ENCODE measurements at places on chromosomes 2 and 18.
A peak's percentile ranks its signal among the peaks of the same experiment; 100 is the strongest.

DNA sequence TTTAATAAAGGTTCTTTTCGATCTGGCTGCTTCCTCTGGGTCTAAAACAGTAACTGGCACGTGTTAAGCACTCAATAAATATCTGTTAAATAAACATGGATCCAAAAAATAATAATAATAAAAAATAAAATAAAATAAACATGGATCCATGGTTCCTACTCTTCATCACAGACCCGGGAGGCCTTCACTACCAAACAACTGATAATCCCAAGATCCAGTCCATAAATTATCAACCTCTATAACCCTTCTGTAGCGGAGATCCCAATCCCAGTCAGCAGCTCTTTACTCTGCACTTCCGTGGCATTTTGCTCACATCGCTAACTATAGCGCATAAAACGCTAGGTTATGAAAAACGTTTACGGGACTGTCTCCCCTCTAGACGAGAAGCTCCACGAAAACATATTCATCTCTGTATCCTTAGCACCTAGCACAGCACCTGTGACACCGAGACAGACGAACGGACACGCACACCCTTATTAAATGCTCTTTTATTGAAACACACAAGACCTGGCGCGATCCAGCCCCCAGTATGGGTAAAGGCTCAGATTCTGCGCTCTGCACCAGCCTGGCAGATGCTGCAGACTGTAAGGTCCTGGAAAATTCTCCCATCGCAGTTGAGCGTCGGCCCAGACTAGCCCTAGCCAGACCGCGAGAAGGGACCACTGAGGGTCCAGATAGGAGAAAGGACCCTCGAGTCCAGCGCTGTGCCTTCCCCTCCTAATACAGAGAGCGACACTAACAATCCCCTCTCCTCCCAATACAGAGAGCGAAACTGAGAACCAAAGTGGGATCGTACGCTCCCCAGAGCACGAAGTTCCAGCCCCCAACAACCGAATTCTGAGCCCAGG, 770 bp downstream of the NBAS start:
- no peak for DNase-seq
- peak overlapping the region; percentile 87 for H3K27ac ChIP-seq
- peaks cover 2% of the 10 kb centered on the region for H3K4me1 ChIP-seq
- H3K36me3 ChIP-seq: peaks cover 3% of the 10 kb centered on the region

GRCh38 chr2:23753291-23754010, 173.5 kb downstream of the ATAD2B start:
- no peak for DNase-seq
- H3K27me3 ChIP-seq: no peaks in the 10 kb centered on the region
- H3K4me3 ChIP-seq: no peak overlapping the region
- H3K27ac ChIP-seq: no peak overlapping the region
- no peaks in the 10 kb centered on the region for H3K36me3 ChIP-seq

- no peaks in the 10 kb centered on the region for H3K27me3 ChIP-seq
- no peak overlapping the region for H3K4me3 ChIP-seq
- no peaks in the 10 kb centered on the region for H3K4me1 ChIP-seq
- DNase-seq: no peak
- H3K36me3 ChIP-seq: no peaks in the 10 kb centered on the region
These were observed 56.0 kb downstream of the SERPINB7 start for GRCh38 chr18:63831080-63831788.

DNA sequence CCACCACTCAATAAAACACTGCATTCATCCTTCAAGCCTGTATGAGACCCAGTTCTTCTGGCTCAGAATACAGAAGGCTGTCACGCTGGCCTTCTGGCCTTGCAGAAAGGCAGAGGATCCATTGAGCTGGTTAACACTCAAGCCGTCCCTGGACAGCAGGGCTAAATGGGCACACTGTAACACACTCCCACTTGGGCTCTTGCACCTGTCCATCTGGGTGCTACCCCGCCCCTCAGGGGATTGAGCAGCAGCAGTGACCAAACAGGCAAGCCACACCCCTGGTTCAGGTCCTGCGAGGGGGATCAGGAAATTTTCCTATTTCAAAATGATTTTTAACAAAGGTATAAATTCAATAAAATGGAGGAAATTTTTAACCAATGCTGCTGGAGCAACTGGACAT, 936.0 kb downstream of the CNTNAP5 start:
- no peaks in the 10 kb centered on the region for H3K4me1 ChIP-seq
- H3K27me3 ChIP-seq: no peaks in the 10 kb centered on the region
- no peak for DNase-seq
- H3K27ac ChIP-seq: no peak overlapping the region
- H3K4me3 ChIP-seq: no peak overlapping the region

GRCh38 chr2:220332886-220333285, 705.5 kb downstream of the SLC4A3 start:
- H3K4me3 ChIP-seq: no peak overlapping the region
- H3K4me1 ChIP-seq: no peaks in the 10 kb centered on the region
- H3K36me3 ChIP-seq: no peaks in the 10 kb centered on the region
- no peak overlapping the region for H3K27ac ChIP-seq

GRCh38 chr2:108620656-108621055, 86.4 kb downstream of the LIMS1 start:
- H3K4me1 ChIP-seq: peaks cover 13% of the 10 kb centered on the region
- no peaks in the 10 kb centered on the region for H3K27me3 ChIP-seq

DNA sequence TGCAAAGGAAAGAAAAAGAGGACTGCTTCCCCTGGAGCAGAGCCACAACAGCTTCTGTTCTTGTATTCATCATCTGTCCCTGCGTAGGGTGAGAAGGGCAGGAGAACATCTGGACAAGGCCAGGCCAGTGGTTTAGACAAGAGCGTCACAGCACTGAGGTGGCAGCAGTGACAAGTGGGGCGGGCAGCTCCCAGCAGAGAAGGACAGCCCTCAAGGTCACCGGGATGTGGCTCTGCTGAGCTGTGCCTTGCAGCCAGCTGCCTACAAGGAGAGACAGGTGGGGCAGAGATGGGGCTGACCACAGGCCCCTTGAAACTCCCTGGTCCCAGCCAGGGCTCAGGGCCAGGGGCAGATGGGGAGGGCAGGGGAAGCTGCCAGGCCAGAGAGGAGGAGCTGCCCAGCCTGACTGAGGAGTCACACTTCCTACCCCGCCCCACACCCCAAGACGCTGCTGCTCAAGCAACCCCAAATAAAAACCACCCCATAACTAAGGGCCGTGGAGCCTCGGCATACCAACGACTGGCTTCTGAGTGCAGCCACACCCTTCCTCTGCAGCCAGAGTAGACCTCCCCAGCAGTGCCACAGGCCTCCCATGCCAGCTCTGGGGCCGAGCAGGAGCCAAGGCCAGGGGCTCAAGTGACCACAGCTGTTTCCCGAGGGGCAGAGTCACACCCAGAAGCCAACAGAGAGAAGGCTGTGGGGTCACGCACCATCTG, 5.4 kb downstream of the RAB11FIP5 start:
- H3K36me3 ChIP-seq: peaks cover 6% of the 10 kb centered on the region
- H3K27ac ChIP-seq: no peak overlapping the region
- no peak overlapping the region for H3K4me3 ChIP-seq
- peaks cover 32% of the 10 kb centered on the region for H3K4me1 ChIP-seq
- no peaks in the 10 kb centered on the region for H3K27me3 ChIP-seq

GRCh38 chr2:15665067-15665942, 73.6 kb downstream of the DDX1 start:
- H3K27ac ChIP-seq: no peak overlapping the region
- H3K4me1 ChIP-seq: peaks cover 13% of the 10 kb centered on the region
- no peak overlapping the region for H3K4me3 ChIP-seq
- H3K27me3 ChIP-seq: no peaks in the 10 kb centered on the region
- H3K36me3 ChIP-seq: no peaks in the 10 kb centered on the region

DNA sequence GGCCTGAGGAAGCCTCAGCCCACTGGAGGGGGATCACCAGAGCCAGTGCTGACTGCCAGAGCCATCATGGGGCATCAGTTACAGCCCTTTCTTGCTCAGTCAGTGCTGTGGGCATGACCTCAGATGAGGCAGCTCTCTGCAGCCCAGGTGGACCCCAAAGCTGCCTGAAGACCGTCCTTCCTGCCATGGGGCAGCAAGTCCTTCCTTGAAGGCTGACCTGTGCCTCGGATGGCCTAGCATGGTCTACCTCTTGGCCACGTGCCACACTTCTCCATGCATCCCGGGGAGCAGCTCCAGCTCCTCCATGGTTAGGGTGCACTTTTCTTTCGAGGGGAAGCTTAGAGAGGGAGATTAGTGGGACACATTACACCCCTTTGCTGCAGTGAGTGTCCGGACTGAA, 233.4 kb downstream of the VAPA start:
- H3K4me3 ChIP-seq: no peak overlapping the region
- H3K27ac ChIP-seq: no peak overlapping the region
- H3K27me3 ChIP-seq: no peaks in the 10 kb centered on the region
- H3K36me3 ChIP-seq: no peaks in the 10 kb centered on the region

DNA sequence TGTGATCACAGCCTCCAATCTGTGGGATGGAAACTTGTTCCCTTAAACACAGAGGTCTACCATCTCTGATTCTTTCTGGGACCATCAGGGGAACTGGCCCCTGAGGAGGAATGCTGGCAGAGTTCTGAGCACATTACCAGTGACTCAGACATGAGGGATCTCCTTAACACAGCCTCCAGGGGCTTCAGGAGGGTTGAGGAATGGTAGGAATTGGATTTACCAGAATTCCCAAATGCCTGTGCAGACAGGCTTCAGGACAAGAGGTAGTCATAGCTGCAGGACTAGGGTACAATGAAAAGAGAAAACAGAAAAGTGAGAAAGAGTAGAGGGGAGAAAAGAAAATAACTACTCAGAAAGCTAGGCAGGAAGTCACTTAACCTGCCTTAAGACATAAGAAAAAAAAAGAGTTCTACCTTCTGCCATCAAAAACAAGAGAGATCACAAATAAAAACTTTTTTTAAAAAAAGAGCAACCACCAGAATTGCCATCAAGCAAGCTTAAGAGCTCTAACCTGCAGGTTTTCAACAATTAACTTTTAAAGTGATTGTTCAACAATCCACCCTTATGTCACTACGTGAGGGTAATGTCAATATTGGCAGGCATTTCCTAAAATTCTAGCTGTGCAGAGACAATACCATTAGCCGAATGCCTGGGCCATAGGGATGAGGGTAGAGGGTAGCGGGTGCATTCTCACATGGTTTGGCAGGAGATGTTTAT, 524.4 kb downstream of the BCL11A start:
- no peaks in the 10 kb centered on the region for H3K36me3 ChIP-seq
- no peak overlapping the region for H3K4me3 ChIP-seq
- H3K27ac ChIP-seq: no peak overlapping the region
- H3K27me3 ChIP-seq: no peaks in the 10 kb centered on the region
- no peaks in the 10 kb centered on the region for H3K4me1 ChIP-seq
- DNase-seq: no peak

- no peak overlapping the region for H3K27ac ChIP-seq
- no peak overlapping the region for H3K4me3 ChIP-seq
- no peak for DNase-seq
- H3K27me3 ChIP-seq: no peaks in the 10 kb centered on the region
These were observed 241.0 kb upstream of the SLC14A2 start for GRCh38 chr18:45374236-45374635.

- DNase-seq: peak; percentile 88
- no peaks in the 10 kb centered on the region for H3K36me3 ChIP-seq
- H3K27ac ChIP-seq: no peak overlapping the region
- no peaks in the 10 kb centered on the region for H3K4me1 ChIP-seq
These were observed 229.5 kb upstream of the ZC3H15 start for GRCh38 chr2:186256540-186256939.

GRCh38 chr18:24631243-24632025, 171.0 kb downstream of the HRH4 start:
- peak; percentile 54 for DNase-seq
- H3K4me3 ChIP-seq: no peak overlapping the region
- no peaks in the 10 kb centered on the region for H3K36me3 ChIP-seq
- no peak overlapping the region for H3K27ac ChIP-seq
- H3K4me1 ChIP-seq: peaks cover 14% of the 10 kb centered on the region

DNA sequence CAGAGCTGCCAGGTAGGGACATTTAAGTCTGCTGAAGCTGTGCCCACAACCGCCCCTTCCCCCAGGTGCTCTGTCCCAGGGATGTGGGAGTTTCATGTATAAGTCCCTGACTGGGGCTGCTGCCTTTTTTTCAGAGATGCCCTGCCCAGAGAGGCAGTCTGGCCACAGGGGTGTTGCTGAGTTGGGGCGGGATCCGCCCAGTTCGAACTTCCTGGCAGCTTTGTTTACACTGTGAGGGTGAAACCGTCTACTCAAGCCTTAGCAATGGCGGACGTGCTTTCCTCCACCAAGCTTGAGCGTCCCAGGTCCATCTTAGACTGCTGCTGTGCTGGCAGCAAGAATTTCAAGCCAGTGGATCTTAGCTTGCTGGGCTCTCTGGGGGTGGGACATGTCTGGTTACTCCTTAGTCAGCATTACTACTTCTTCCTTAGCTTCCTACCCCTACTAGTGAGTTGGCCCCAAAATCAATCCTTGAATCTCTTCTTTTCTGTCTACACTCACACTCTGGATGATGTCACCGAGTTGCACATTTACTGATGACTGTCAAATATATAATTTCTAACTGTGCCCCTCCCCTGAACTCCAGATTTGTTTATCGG, 31.8 kb upstream of the FSHR start:
- no peaks in the 10 kb centered on the region for H3K36me3 ChIP-seq
- no peak overlapping the region for H3K4me3 ChIP-seq
- H3K27me3 ChIP-seq: no peaks in the 10 kb centered on the region
- no peak overlapping the region for H3K27ac ChIP-seq
- DNase-seq: no peak

DNA sequence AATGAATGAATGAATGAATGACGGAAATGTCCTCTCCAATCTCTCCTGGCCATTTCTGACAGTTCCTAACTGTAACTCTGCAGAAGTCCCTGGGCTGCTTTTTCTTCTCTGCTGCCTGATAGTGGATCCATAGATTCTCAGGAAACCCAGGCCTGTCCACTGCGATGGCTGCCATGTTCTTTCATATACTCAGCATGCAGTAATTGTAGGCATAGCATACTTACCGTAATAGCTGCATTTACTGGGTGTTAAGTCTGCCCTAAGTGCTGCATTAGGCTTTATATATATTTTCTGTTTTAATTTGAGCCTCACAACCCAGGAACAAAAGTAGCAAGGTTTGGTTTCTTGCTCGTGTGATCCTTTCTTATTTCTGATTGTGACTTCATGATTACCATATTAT, 122.9 kb downstream of the DCC start:
- H3K27ac ChIP-seq: no peak overlapping the region
- no peaks in the 10 kb centered on the region for H3K27me3 ChIP-seq
- no peaks in the 10 kb centered on the region for H3K4me1 ChIP-seq
- no peak overlapping the region for H3K4me3 ChIP-seq
- H3K36me3 ChIP-seq: no peaks in the 10 kb centered on the region

- no peak overlapping the region for H3K4me3 ChIP-seq
- no peaks in the 10 kb centered on the region for H3K4me1 ChIP-seq
- H3K27me3 ChIP-seq: no peaks in the 10 kb centered on the region
- no peaks in the 10 kb centered on the region for H3K36me3 ChIP-seq
- no peak overlapping the region for H3K27ac ChIP-seq
These were observed 240.7 kb downstream of the WDR7 start for GRCh38 chr18:56891870-56892269.

DNA sequence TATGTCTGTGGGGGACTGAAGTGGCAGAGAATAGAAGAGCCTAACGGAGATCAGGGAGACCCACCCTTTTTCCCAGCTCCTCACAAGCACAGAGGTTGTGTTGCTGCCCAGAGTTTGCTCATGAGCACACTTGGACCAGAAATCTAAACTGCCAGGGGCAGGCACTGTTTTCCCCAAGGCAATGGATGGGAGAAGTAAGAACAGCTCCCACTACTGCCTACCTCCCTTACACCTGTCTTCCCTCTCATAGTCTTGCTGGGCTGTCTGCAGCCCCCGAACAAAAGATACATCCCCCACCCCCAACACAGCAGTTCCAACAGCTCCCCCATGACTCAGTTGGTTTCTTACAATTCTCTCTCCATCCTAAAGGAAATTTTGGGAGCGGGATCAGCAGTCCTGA, 48.1 kb upstream of the CD226 start:
- no peaks in the 10 kb centered on the region for H3K4me1 ChIP-seq
- H3K27ac ChIP-seq: no peak overlapping the region
- no peak overlapping the region for H3K4me3 ChIP-seq
- no peaks in the 10 kb centered on the region for H3K27me3 ChIP-seq
- DNase-seq: no peak

Data from spinal cord (tissue), 10 donors.